ENCODE measurements at places on chromosomes 2 and 18. TPM values are rescaled to one million over a fixed set of nuclear protein-coding genes. Genes with fewer than 3 reads are reported as not detected.
A peak's percentile ranks its signal among the peaks of the same experiment; 100 is the strongest.

- DNase-seq: no peak
These were observed 48.6 kb downstream of the LINC00305 start for GRCh38 chr18:64100116-64100922.

DNA sequence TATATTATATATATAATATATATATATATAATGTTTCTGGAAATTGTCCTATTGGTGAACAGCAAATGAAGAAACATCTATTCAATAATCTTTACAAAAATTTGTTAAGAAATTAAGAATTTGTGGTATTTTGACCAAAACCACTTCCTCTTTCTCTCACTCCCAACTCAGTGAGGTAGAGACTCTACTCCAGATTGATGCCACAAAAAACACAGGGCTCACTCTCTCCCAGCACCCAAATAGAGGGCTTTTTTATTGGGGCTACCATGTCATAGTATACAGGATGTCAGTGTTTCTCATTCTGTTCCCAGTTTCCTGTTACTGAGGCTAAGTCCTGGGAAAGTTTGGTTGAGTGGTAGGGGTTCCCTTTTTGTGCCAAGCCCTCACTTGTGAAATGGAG is 1155.4 kb downstream of the BCL11A start:
- no peak for DNase-seq

DNA sequence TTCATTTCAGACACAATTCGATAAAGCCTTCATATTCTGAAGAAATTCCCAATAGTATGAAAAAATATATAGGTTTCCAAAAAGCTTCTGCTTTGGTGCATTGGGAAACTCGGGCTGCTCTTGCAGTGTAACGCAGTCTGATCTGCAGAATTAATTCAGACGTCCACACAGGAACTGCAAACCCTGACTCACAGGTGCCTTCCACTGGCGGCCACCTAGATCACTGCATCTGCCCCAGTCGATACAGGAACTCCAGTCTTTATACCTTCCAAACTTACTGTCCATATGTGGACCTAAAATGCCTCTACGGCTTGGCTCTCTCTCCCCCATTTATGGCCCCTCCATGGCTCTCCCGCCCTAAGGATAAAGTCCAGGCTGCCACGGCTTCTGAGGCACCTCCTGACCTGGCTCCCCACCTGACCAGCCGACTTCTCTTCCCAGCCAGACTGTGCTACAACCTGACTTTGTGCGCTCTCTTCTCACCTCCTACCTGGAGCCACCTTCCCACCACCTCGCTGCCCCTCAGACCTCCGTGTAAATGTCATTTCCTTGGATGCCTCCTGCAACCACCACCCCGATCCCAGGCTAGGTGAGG is 39.7 kb downstream of the L3MBTL4 start:
- DNase-seq: no peak

DNA sequence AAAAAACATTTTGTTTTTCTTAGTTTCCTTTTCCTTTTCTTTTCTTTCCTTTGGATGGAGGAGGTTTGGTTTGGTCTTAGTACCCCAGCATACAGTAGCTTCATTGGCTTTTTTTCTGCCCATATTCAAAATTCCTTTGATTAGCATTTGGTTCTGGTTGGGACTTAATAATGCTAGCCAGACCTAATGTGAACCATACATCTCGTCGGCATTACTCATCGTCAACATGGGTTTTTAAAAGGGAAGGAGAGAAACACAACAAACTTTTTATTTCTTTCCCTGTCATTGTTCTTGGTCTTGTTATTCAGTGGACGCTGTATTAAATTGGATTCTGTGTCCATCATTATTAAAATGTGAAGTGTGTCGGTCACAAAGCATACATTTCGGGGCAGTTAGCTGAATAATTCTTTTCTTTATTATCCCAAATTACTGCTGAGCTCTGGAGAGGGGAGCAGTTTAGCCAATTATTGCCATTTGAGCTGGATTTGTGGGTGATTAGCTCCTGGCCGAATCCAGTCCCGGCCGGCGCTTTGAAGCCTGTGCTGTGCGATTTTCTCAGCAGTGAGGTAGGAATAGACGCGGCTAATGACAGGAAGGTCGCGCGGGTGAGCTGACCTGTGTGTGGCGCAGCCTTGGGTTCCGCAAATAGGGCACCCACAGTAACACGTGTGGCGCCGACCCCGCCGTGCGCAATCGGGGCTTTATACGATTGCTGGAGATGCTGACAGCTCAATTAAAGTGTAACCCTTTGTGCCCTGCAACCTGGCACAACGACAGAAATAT is 303.3 kb downstream of the GBX2 start:
- no peak for DNase-seq

DNA sequence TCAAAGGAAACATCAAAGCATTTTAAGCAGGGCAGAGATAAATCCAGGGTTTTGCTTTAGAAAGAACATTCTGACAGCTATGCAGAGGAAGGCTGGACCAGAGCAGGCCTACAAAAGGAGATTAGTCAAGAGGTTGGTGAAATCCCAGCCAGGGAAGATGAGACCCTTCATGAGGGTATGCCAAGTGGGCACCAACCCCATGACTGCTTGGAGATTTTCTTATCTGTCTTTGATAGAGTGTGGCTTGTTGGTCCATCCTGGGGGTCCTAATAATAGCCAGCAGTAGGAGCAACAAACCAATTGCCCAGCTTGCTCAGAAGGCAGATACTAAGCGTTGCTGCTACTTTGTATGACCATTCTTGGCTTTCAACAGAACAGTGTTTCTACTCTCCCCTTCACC is 895.4 kb downstream of the EPHA4 start:
- no peak for DNase-seq

GRCh38 chr2:127173057-127173456 is 47.0 kb downstream of the CYP27C1 start:
- DNase-seq: peak; percentile 96

- peak; percentile 95 for DNase-seq
These were observed 70.9 kb upstream of the ST6GAL2 start for GRCh38 chr2:106956879-106957278.

GRCh38 chr2:60552078-60552850 is 1.2 kb downstream of the BCL11A start:
- DNase-seq: no peak

GRCh38 chr2:95074663-95075439 is 46.8 kb downstream of the MRPS5 start:
- DNase-seq: no peak

DNA sequence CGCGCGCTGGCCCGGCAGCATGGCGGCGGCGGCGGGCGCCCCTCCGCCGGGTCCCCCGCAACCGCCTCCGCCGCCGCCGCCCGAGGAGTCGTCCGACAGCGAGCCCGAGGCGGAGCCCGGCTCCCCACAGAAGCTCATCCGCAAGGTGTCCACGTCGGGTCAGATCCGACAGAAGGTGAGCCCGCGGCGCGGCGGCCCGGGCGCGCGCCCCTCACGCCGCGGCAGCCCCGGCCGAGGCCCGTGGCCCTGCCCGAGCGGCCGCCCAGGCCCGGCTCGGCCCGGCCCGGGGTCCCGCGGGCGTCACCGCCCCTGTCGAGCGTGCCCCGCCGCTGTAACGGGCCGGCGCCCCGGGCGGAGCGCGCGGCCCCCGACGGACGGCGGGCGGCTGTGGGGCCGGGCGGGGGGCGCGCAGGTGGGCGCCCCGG is 218 bp downstream of the DGKD start:
- no peak for DNase-seq

GRCh38 chr18:1020731-1021344 is 116.2 kb downstream of the ADCYAP1 start:
- no peak for DNase-seq

DNA sequence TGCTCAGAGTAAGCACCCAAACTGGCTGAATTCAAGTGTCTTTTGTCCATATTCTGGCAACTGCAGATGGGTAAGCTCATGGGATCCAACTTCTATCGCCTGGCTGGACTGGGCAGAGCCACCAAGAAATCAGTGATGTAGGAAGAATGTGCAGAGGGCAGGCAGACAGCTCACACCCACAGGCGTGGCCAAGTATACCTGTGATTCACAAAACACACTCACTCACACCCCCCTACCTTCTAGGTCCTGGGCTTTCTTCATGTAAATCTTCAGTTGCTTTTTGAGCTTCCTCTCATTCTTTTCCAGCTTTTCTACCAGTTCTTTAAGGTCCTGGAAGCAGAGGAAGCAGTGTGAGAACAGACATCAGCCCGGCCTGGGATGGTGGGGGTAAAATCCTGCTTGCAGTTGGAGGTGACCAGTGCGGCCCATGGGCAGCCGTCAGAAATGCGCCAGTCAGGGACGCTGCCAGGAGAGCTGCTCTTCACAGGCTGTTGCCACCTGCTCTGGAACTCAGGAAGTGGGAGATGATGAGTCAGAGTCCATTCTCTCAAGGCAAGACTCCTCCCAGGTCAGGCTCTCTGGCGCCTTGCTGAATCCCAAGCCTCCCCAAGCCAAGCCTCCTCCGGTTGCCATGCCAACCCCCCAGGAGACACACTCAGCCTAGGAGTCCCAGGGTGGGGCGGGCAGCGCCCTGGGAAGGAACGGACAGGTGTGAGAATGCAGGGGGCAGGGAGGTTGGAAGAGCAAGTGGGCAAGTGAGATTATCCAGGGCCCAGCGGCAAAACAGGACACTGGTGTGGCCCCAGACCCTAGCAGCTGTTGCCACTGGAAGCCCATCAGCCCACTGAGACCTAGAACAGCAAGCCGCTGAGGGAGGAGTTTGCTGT is 36.2 kb upstream of the ACAA2 start:
- peak; percentile 78 for DNase-seq

DNA sequence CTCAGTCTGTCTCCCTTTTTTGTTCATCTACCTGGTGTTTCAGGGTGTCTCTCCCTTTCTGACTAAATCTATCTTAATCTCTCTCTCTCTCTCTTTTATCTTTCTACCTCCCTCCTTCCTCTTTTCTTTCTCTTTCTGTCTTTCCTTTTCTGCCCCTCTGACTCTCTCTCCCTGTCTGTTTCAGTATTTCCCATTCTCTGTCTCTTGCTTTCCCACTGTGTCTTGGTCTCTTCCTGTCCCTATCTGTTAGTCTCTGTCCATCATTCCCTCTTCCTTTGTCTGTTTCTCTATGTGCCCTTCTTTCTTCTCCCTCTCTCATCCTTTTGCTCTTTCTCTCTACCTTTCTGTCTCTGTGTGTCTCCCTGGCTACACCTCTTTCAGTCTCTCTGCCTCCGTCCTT is 56.7 kb downstream of the R3HDM1 start:
- no peak for DNase-seq

DNA sequence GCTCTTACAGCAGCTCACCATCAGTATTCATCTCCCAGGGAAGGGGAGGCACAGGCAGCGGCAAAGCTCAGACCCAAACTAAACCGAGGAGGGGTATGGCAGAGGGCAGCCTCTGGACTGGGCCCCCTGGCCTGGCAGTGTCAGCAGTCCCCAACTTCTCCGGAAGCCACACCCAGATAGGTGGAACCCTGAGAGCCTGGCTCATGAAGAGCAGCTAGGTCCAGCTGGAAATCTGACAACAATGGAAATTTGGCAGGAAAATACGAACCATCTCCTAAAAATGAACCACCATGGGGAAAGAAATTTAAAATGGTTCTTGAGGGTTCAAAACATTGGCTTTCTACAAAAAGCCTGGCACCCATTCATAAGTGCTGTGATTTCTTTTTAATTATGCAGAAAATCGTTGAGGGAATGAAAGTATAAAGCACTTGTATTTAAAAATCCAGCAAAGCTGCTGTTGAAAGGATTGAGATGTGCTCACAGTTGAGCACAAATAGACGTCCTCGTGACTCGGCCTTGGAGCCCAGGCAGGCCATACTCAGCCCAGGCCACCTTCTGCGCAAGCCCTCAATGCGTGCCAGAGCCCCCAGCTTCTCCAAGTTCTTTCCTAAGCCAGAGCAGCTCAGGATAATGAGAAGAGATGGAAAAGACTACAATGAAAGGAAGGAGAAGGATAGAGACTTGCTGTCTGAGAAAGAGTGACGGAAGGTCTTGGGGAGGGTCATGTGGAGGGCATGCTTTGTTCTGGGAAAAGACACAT is 93.0 kb downstream of the COL6A3 start:
- peak; percentile 80 for DNase-seq

The ZNF24 gene
- 29.4 TPM for total RNA-seq

The TET3 gene
- total RNA-seq: 2.4 TPM

The IL36G gene
- not detected for total RNA-seq

The CCDC141 gene
- 2.7 TPM for total RNA-seq

The LYG1 gene
- 0.09 TPM for total RNA-seq

The PTPRN gene
- 1.8 TPM for total RNA-seq

The IL1F10 gene
- not detected for total RNA-seq

The OTOF gene
- total RNA-seq: not detected
